HS-5 (cell line): ENCODE measurements at places on chromosomes 3 and 15.

DNA sequence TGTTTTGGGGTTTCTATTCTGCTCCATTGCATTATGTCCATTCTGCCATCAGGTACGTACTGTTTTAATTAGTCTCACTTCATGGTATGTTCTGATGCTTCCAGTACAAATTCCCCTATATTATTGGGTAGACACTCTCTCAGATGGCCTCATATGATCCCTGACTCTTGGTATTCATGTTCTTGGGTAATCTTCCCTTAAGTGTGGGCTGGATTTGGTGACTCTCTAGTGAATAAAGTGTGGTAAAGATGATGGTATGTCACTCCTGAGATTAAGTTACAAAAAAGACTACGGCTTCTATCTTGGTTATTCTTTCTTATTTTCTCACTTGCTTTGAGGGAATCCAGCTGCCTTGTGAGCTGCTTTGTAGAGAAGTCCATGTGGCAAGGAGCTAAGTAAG lies 89.6 kb upstream of the TBC1D5 start:
- DNase-seq, result no peak

- DNase-seq, result no peak
Measured at GRCh38 chr3:197584733-197585132, 29.0 kb upstream of the BDH1 start.

DNA sequence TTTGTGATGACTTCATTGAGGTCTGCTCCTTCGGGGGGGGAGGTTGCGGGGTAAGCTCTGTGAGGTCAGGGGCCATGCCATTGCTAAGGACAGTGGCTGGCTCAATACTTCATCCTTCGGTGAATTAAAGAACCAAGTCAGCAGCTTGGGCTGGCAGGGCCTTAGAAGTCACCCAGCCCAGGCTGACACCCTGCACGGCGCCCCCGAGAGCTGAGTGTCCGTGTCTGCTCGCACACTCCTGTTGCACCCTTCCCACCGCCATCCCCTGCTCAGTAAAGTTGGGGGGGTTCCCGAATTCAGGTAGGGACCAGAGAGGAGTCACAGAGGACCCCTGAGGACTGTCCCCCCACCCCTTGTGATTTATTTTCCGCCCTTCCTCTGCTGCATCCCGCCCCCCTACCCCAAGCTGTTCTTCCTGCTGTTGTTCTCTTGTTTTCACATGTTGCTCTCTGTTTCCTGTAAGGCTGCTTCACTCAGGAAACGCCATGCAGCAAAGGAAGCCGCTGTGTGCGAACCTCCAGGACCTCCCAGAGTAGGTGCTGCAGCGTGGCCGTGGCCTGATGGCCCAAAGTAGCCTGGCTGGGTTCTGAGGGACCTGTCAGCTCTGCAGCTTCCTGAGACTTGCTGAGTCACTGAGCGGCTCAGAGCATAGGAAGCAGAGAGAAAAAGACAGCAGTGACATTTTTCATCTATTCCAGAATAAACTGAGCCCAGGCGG lies 14.4 kb downstream of the EFCC1 start:
- DNase-seq, result no peak

DNA sequence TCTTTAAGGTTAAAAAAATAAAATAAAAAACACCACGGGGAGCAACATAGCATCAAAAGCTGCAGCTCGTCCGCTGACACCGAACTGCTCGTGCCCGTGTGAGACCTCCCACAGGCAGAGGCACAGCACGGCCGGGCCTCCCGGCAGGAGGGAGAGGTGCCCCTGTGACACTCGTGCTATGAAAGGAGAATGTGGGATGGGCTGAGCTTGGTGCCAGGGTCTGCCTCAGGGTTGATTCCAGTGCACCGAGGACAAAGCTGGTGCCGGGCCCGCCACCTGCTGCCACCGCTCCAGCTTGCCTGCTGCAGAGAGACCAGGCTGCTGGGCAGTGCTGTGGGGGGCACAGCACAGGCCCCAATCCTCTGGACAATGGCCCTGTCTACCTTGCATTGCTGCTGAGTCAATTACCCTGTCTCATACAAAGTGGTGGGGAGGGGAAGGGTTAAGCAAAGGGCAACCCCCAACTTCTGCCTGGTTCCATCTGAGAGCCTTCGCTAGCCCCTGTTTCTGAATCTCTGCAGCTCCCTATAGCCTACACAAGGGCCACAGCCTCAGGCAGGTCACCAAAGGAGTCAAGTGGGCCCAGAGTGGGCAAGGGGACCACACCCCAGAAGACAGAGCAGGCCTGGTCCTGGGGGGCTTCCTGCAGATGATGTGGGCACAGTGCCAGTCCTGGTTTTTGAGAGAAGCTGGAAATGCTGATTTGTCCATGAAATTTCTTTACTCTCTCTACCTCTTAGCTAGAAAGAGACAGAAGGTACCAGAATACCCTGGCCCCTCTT lies 74.0 kb upstream of the SNRPA1 start:
- DNase-seq, result no peak

DNA sequence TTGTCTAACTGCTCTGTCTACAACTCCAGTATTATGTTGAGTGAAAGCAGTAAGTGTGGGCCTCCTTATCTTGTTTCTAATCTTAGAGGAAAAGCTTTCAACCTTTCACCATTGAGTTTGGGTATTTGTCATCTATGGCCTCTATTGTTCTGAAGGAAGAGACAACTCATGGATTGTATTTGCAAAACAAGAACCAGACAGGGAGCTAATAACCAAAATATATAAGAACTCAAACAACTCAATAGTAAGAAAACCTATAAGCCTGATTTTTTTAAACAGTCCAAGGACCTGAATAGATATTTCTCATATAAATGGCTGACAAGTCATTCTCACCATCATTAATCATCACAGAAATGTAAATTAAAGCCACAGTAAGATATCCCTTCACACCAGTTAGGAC lies 113.0 kb downstream of the TAFA4 start:
- no peak for DNase-seq

GRCh38 chr3:50286322-50287227 lies 5.7 kb downstream of the IFRD2 start:
- no peak for DNase-seq

DNA sequence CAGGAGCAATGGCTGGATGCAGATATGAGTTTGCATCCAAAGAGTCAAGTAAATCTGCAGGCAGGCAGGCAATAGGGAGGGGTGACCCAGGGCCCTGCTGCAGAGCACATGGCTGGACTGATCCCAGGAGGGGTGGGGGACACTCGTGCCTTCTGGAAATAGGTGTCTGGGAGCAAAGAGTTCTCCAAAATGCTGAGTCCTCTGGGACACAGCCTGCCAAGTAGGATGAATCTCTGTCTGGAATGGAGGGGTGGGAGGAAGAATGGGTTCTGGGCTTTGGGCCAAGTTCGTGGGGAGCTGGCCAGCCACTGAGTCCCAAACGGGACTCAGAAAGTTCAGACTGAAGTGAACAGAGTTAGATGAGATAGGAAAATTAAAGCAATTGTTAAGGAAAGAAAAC lies 214.5 kb downstream of the MTHFS start:
- DNase-seq, result peak; percentile 22

- DNase-seq, result no peak
Measured at GRCh38 chr3:179148616-179149405, 654 bp downstream of the PIK3CA start.

DNA sequence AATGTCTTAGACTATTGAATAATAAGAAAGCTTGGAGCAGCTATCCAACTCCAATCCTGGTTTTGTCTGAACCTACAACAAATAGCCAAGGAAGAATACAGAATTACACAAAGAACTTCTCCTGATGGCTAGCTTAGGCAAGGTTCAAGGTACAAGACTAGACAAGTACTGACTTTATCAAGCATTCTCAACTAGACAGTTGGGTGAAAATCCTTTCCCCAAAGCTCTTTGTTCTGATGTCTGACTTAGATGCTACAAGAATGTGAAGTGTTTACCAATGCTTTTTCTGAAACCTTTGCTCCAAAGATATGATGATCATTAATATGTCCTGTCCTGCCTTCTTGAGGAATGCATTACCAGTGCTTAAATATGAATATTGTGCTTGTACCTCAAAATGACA lies 113.8 kb downstream of the ANXA2 start:
- no peak for DNase-seq

GRCh38 chr3:193847402-193847801 lies 254.4 kb downstream of the OPA1 start:
- no peak for DNase-seq

DNA sequence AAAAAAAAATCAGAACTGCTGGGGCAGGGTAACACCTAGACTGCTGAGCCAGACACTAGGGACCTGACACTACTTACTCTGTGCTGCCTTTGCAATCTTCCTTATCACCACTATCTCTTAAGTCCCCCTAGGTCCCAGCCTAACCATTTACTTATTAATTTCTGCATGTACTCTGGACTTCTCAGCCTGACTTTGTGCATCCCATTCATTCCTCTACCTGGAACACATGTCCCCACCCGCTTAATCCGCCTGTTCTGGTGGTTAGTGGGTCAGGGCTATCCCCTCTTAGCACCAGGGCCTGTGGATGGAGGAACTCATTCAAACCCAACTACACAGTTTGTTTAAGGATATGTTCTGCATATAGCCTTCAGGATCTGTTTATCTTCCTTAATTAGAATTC lies 5.0 kb upstream of the CACNA1D start:
- no peak for DNase-seq

DNA sequence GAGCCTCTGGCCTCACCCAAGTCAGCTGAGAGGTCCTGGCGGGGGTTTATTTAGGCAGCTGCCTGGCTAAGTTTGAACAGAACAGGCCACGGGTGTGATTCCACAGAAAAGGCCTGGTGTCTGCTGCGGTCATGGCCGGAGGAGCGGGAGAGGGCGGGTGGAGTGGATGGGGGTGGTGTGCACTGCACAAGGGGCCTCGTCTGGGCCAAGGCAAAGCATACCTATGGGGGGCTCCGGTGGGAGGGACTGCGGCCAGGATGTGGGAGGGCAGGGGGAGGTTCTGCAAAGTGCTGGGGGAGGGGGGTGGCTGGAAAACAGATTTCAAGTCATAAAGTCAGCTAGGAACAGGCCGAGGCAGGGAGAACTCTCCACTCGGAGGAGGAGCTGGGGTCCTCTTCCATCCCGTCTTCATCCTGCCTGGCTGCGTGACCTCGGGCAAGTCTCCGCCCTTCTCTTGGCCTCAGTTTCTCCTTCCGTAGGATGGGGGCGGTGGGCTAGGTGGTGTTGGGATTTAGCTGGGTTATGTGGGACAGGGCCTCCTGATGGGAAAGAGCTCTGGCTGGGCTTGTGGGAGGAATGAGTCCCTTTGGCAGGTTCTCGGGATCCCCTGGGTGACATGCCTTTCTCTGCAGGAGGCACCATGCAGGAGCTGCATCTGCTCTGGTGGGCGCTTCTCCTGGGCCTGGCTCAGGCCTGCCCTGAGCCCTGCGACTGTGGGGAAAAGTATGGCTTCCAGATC lies 878 bp downstream of the ISLR start:
- DNase-seq, result no peak

GRCh38 chr15:41417418-41418195 lies 712 bp downstream of the RTF1 start:
- no peak for DNase-seq

GRCh38 chr15:32669896-32670611 lies 28.5 kb downstream of the SCG5 start:
- no peak for DNase-seq

- DNase-seq, result no peak
Measured at GRCh38 chr15:80455051-80455648, 51.0 kb downstream of the ARNT2 start.

- no peak for DNase-seq
Measured at GRCh38 chr15:40470423-40471104, at the start of gene CHST14. CHST14 (plus strand) TSS chr15:40470984; CDS start chr15:40471214, 230 bp downstream.

GRCh38 chr3:59595830-59596229 lies 546.0 kb upstream of the CFAP20DC start:
- DNase-seq, result no peak

DNA sequence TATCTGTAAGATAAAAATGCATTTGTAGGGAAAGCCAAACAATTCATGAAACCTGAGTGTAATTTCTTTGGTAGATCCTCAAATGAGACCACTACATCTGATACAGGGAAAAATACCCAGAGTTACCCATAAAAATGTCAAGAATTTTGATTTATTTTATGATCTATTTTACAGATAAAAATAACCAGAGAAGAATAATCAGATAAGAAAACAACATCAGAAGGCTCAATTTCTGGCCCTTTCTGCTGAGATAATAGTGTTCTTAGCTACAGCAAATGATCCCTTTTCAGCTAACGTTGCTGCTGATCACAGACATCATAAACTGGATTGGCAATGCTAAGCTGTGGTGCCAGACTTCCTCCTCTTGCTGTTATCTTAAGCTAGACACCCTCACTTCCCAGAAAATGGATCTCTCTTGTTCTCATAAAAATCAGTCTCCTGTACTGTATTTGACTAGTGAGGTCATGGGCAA lies 21.3 kb upstream of the TMEM108 start:
- no peak for DNase-seq

DNA sequence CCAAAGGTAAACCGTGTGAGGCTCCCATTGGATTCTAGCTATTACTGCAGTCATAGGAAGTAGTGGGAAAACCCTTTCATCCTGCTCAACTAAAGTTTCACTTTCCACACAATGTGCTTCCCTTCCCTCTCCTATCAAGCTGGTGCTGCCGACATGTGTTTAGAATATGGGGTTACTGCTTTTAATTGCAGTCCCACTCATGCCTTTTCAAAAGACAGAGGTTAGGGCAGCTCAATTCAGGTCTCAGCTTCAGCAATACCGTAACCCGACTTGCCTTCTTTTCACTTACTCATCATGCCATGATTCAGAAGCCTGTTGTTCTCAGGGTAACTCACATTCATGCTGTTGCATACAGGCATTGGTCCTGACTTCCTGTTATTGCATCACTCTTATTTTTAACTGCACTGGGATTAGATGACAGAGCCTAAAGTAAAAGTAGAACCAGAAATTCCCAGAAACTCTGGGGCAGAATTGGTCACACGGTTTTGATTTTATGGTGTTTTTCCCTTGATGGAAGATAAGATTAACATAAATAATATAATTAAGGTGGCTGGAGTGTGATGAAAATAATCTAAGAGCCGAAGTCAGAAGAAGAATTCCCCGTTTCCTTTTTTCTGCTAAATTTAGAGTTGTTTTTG lies 45.7 kb downstream of the C2CD4B start:
- peak; percentile 77 for DNase-seq

DNA sequence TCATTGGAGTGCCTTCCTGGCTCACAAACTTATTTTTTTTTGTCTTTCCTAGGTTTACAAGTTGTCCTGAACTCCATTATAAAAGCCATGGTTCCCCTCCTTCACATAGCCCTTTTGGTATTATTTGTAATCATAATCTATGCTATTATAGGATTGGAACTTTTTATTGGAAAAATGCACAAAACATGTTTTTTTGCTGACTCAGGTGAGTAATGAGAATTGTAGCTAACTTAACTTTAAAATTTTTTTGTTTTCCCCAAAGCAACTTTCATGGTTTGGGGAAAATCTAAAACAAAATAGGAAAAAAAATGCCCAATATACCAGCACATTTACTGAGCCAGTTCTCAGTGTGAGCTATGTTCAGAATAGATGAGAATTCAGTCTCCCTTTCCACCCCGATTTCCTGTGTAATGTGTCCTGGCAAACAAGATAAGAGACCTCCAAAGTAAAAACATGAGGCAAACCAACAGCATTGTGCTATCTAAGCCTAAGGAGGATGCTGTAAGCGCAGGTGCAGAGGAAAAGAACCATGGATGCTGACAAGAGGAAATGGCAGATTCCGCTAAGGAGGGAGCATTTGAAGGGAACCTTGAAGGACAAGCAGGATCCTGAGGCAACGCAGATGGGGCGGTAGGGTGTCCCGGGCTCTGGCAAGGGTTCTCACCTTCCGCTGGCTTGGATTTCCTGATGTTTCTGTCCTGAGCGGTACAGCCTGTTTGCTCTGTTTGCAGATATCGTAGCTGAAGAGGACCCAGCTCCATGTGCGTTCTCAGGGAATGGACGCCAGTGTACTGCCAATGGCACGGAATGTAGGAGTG lies 171.4 kb downstream of the CACNA1D start:
- no peak for DNase-seq
